ENCODE measurements at places on chromosomes 11 and 22.

DNA sequence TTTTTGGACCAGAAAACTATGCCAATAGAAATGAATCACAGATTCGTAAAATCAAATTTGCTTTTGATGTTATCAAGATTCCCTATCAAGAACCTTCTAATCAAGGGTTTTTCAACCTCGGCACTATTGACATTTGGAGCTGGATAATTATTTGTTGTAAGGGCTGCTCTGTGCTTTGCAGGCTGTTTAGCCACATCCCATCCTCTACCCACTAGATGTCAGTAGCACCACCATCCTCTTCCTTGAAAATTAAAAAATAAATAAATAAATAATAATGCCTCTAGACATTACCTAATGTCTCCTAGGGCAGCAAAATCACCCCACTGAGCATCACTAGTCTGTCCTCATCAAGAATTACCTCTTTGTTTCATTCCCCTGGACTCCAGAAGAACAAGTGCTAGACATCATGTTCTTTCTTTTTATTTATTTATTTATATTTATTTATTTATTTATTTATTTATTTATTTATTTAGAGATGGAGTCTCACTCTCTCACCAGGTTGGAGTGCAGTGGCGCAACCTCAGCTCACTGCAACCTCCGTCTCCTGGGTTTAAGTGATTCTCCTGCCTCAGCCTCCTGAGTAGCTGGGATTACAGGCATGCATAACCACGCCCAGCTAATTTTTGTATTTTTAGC lies 744.7 kb downstream of the KCNA4 start:
- DNase-seq: no peak

DNA sequence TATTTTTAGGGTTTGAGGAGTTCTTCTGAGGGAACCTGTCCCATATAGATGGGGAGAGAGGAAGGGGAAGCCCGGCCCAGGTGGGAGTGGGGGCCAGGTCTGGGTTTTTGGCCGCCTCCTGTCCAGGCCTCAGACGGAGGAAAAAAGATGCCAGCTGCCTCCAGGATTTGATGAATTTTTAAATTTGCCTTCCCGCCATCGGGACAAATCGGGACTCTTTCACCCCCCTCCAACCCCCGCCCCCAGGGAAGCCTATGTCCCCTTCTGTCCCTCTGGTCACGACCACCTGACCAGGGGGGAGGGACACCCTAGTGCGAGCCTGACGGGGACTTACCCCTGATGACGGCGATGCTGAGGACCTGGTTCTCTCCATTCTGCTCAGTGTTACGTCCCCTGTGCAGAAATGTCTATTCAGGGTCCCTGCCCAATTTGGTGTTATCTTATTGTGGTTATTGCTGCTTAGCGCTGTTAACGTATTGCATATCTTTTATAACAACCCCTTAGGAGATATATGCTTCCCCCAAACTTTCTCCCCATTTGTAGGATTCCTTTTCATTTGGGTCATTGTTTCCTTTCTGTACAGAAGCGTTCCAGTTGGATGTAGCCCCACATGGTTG lies 115.9 kb upstream of the GRK3 start:
- no peak for DNase-seq

GRCh38 chr11:113363996-113364641 lies 23.5 kb upstream of the ANKK1 start:
- no peak for DNase-seq

GRCh38 chr22:16965083-16965482 lies 42.9 kb downstream of the GAB4 start:
- no peak for DNase-seq

DNA sequence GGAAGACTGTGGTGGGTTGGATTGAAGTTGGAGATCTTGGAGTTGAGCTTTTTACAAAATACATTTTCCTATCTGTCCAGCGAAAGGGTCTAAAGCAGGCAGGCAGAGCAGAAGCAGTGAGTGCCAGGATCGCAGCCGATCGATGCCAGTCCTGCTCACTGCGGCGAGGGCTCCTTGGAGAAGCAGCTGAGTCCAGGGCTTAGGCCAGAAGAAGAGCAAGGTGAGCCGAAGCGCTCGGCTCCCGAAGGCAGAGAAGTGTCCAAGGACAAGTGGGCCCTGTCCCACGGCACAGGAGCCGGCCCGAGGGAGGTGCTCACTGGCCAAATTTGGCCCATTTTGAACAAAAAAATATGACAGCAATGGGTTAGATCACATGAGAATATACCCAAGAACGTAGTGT lies 637.8 kb downstream of the BRD1 start:
- DNase-seq: no peak

- DNase-seq: no peak
Observed at GRCh38 chr22:29344137-29344536, 28.6 kb upstream of the RASL10A start.

DNA sequence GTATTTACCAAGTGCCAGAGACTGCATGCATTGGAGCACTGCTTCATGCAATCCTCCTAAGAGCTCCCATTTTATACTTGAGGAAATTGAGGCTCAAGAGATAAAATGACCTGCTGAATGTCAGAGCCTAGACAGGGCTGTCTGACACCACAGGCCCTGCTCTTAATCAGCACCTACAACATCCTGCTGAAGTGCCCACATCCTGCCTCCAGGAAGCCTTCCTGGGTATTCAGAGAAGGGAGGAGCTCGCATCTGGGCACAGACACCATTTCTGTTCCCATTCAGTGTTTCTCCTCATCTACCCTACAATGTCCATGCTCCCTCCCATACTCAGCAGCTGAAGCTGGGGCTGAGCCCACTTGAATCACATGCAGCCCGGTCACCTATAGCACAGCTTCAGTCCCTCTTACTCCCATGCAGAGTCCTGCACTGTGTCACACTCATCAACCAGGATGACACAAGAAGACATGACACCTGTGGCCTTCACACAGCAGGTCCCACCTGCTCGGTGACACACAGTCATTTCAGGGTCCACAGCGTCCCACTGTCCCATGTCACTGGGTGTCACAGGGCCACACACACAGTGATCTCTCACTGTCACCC lies 53.1 kb downstream of the PDE2A start:
- no peak for DNase-seq

- no peak for DNase-seq
Observed at GRCh38 chr11:78290293-78291176, 101.8 kb downstream of the USP35 start.

- no peak for DNase-seq
Observed at GRCh38 chr22:39205344-39206021, 39.3 kb downstream of the PDGFB start.

GRCh38 chr11:80034801-80035200 lies 594.0 kb upstream of the TENM4 start:
- no peak for DNase-seq
